ENCODE measurements at places on chromosomes 2 and 18. TPM values are rescaled to one million over a fixed set of nuclear protein-coding genes. Genes with fewer than 3 reads are reported as not detected.

- H3K27ac ChIP-seq: peak overlapping the region; percentile 24
- no peaks in the 10 kb centered on the region for H3K36me3 ChIP-seq
- no peak for DNase-seq
- H3K4me3 ChIP-seq: no peak overlapping the region
- H3K4me1 ChIP-seq: peaks cover 13% of the 10 kb centered on the region
- H3K27me3 ChIP-seq: no peaks in the 10 kb centered on the region
These were observed 12.6 kb downstream of the GNLY start for GRCh38 chr2:85706599-85707296.

DNA sequence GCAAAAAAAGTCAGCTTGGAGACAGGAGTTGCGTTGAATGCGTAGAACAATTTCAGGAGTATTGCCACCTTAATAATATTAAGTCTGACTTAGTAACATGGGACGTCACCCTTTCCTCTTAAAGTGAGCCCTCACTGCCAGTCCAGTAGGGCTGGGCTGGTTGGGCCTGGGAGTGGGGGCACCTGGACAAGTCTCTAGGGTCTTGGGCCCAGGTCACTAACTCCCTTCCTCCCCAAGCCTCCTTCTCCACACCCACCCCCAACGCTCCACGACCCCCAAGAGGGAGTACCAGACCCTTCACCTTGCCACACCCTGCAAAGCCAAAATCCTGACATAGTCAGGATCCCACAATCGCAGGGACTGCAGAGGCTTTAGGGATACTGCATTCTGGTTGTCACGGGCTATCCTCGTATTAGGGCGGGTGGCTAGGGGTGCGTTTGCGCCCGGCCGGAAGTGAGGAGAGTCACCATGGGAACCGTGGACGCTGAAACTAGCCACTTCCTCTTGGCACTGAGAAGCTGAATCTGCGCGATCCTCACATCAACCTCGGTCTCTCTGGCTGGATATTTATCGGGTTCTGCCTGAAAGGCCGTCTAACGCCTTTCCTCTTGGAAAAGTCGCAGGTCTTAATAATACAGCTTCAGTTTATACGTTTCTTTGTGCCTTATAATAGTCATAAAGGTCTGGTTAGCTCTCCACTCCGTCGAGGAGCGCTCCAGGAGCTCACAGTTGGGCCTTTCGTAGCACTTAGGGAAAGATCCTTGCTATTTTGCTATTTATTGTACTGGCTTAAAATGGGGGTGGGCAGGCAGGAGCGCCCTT lies 10.3 kb upstream of the CXXC1 start:
- no peaks in the 10 kb centered on the region for H3K4me1 ChIP-seq
- peak overlapping the region; percentile 77 for H3K4me3 ChIP-seq
- H3K27ac ChIP-seq: no peak overlapping the region
- no peaks in the 10 kb centered on the region for H3K36me3 ChIP-seq
- DNase-seq: peak; percentile 92

DNA sequence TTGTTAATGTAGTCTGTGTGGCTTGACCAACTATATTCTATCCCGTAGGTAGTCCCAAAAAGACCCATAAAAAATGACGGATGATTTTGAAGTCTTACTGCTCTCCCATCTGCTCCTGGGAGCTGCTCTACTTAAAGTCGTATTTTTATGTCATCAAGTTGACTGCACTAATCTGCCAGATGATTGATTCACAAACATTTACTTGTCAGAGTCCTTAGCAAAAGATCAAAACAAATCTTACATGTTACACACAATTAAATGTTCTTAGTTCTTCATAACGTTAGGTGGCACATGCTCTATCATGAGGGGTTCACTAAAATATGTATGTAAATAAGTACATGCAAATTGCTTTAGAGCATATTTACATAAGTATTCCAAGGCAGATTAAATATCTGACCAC lies 498.3 kb upstream of the LRRTM4 start:
- no peaks in the 10 kb centered on the region for H3K27me3 ChIP-seq
- H3K4me1 ChIP-seq: no peaks in the 10 kb centered on the region
- no peaks in the 10 kb centered on the region for H3K36me3 ChIP-seq

DNA sequence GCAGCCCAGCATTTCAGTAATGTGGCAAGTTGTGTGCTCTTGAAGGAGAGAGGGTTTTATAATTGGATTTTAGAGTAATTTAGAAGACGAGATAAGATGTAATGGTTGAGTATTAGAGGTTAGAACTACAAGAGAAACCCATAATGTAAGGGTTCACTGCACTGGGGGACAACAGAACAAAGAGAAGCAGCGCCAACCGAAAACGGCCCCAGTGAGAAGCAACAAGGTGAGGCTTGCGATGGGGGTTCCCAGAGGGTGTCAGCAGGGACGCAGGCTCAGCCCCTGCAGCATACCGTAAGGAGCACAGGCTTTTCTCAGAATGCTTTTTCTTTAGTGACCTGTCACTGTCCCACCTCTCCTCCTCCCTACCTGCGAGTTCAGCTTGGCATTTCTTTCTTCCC lies 183.9 kb upstream of the ETAA1 start:
- no peak overlapping the region for H3K4me3 ChIP-seq
- H3K27me3 ChIP-seq: no peaks in the 10 kb centered on the region
- no peaks in the 10 kb centered on the region for H3K4me1 ChIP-seq

DNA sequence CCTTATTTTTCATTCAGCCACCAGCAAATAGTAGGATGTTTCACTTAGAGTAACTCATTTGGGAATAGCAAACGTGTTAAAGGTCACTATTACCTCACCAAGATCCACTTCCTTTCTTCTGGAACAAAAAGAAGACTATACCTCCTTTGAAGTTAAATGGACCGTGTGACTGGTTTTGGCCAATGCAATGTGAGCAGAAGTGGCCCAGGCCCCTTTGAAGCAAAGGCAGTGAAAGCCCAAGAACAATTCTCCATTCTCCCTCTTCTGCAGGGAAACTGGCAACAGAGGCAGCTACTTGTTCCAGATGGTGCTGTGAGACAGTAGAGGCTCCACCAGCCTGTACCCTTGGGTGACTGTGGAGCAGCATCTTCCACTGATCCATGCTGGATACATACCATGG lies 11.3 kb upstream of the MALL start:
- DNase-seq: no peak
- H3K4me1 ChIP-seq: no peaks in the 10 kb centered on the region
- H3K4me3 ChIP-seq: no peak overlapping the region
- H3K36me3 ChIP-seq: no peaks in the 10 kb centered on the region

DNA sequence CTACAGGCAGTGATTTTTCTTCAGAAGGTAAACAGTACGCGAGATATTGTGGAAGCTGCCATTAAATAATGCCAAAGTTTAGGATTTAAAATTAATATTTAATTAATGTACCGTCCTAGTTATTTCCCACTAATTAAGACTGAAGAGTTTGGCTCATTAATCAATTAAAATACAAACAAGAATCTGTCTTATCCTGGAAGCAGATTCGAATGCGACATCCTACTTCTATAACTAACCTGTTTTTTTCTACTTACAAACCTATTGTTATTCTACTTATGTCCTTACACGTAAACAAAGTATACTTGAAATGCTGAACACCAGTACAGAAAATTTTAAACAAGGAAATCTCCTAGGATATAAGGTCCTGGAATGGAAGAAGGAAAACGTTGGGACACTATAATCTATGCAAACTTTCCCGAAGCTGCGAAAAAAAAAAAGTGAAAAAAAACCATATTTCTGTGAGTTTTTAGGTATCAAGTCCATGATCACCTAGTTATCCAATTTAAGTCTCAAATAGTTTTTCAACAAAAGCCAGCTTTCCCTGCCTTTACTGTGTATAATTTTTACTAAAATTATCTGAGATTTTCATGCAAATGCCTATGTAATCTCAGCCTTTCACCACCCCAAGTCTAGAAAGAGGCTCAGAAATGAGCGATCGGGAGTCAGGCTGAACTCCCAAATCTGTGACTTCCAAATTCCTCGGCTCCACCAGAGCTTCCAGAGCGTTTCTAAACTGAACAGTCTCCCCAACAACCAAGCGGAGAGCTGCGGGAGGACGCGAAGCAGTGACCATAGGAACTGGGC lies 1.2 kb upstream of the C2orf15 start:
- H3K36me3 ChIP-seq: no peaks in the 10 kb centered on the region
- H3K4me3 ChIP-seq: peak overlapping the region; percentile 82
- no peak for DNase-seq
- H3K4me1 ChIP-seq: no peaks in the 10 kb centered on the region
- no peaks in the 10 kb centered on the region for H3K27me3 ChIP-seq

GRCh38 chr18:12589448-12589847 lies 68.5 kb downstream of the SPIRE1 start:
- no peak overlapping the region for H3K27ac ChIP-seq
- no peak for DNase-seq
- no peaks in the 10 kb centered on the region for H3K36me3 ChIP-seq

DNA sequence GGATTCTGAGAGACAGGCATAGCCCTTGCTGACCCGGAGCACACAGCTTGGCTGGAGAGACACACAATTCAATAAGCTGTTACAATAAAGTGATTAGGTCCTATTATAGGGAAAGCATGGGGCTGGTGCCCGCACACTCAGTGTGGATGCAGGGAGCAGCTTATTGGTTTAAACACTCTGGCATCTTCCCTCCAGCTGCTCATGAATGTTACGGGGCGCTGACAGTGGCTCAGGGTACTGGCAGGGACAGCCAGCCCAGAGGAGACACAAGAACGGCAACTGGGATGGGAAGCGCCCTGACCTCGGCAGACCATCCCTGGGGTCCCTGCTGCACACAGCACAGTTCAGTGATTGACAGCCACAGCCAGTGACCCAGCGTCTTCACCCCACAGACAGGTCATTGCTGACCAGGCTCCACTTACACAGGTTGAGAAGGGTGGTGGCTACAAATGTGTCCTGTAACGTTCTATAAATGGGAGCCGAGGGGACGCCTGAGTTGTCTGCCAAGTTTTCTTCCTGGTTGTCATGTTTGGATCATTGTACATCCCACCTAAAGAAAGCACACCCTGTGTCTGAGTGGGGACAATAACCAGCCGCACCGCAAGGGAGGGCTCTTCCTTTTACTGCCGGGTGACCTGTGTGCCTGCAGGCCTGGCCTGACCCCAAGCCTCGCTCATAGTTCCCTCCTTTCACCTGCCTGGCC lies 60.3 kb downstream of the SH3BP4 start:
- DNase-seq: no peak
- no peak overlapping the region for H3K4me3 ChIP-seq
- no peaks in the 10 kb centered on the region for H3K27me3 ChIP-seq
- H3K27ac ChIP-seq: no peak overlapping the region
- no peaks in the 10 kb centered on the region for H3K4me1 ChIP-seq

DNA sequence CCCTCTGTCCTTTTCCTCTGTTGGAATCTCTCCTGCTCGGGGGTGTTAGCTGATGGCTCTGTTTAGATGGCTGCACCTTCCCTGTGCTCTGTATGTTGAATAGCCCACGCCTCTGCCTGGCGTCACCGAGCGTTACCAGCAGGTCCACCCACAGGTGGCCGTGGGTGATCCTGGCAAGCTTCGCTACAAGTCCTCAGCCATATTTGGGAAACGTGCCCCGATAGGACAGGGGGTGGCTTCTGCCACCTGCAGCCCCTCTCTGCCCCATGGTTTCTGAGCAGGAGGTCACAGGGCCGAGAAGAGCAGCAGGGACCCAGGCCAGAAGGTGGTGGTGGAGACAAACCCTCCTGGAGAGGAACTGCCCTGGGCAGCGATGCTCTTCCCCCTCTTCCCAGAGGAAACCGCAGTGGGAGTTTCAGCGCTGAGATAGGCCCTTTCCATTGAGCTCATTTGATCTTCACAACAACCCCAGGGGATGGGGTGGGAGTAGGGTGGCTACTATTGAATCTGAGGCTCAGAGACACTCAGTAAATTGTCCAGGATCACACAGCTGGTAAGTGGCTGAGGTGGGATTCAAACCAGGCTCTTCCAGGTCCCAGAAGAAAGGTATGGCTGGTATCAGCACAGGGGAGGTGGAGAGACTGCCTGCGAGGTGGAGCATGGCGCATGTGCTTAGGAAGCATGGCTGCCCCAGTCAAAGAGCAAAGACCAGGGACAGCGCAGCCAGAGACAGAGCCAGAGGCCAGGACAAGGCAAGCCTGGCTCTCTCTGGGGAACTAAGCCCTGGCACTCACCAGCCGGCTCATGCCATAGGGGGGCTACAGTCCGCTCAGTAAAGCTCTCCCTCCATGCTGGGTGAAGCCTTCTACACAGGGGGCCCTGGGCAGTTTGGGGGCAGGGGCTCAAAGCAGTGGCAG lies 15.0 kb downstream of the NGEF start:
- H3K36me3 ChIP-seq: no peaks in the 10 kb centered on the region
- no peak overlapping the region for H3K4me3 ChIP-seq
- DNase-seq: no peak
- no peaks in the 10 kb centered on the region for H3K27me3 ChIP-seq
- no peaks in the 10 kb centered on the region for H3K4me1 ChIP-seq
- no peak overlapping the region for H3K27ac ChIP-seq

- H3K36me3 ChIP-seq: no peaks in the 10 kb centered on the region
- H3K4me1 ChIP-seq: peaks cover 4% of the 10 kb centered on the region
- H3K27ac ChIP-seq: no peak overlapping the region
- no peak overlapping the region for H3K4me3 ChIP-seq
These were observed 1.9 kb downstream of the YES1 start for GRCh38 chr18:809985-810642.

DNA sequence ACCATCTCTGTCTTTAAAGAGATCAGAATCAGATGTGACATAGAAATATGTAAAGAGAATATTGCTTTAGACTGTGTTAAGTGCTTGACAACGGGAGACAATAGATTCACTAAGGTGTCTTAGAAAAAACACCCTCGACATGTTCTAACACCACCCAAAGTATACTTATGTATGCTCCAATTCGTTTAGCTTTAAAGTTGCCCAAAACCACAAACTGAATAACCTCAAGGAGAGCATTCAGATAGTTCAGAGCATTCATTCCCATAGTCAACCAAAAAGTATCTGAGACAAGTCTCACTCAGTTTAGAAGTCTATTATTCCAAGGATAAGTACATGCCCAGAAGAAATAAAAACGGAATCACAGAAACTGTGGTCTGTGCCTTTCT lies 96.4 kb downstream of the KYNU start:
- H3K4me1 ChIP-seq: no peaks in the 10 kb centered on the region
- no peaks in the 10 kb centered on the region for H3K36me3 ChIP-seq
- DNase-seq: no peak
- no peaks in the 10 kb centered on the region for H3K27me3 ChIP-seq
- no peak overlapping the region for H3K4me3 ChIP-seq
- no peak overlapping the region for H3K27ac ChIP-seq

DNA sequence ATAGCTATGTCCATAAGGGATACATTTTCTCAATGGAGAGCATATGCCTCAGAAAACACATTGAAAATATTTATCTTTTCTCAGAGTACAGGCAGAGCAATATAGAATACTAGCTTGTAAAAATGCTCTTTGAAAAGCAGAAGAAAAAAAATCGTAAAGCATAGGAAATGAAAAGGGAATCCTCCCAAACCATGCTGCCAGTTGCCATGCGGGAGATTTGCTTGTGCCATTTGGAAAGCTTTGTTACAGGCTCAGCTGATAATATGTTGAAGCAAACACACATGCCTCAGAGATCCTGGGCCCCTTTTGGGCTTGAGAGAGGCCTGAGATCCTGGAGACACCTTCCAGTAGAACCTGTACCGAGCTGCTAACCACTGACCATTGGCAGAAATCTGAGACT lies 697.1 kb downstream of the BCL11A start:
- H3K27ac ChIP-seq: no peak overlapping the region
- DNase-seq: no peak
- H3K4me3 ChIP-seq: no peak overlapping the region
- no peaks in the 10 kb centered on the region for H3K4me1 ChIP-seq
- no peaks in the 10 kb centered on the region for H3K27me3 ChIP-seq
- H3K36me3 ChIP-seq: no peaks in the 10 kb centered on the region

KIF1A gene
- 0.58 TPM for polyA plus RNA-seq

RAB27B gene
- 0.32 TPM for polyA plus RNA-seq

FTCDNL1 gene
- 4.1 TPM for polyA plus RNA-seq

LPIN2 gene
- polyA plus RNA-seq: 14.3 TPM

CHRND gene
- polyA plus RNA-seq: not detected

C2orf66 gene
- not detected for polyA plus RNA-seq

ANO7 gene
- polyA plus RNA-seq: 1.1 TPM

Measured in kidney (tissue), 22 donors.